GM13977 (cell line): ENCODE measurements at places on chromosomes 7 and 10.

GRCh38 chr10:48759113-48759901 is 74.6 kb downstream of the WDFY4 start:
- no peak for DNase-seq

DNA sequence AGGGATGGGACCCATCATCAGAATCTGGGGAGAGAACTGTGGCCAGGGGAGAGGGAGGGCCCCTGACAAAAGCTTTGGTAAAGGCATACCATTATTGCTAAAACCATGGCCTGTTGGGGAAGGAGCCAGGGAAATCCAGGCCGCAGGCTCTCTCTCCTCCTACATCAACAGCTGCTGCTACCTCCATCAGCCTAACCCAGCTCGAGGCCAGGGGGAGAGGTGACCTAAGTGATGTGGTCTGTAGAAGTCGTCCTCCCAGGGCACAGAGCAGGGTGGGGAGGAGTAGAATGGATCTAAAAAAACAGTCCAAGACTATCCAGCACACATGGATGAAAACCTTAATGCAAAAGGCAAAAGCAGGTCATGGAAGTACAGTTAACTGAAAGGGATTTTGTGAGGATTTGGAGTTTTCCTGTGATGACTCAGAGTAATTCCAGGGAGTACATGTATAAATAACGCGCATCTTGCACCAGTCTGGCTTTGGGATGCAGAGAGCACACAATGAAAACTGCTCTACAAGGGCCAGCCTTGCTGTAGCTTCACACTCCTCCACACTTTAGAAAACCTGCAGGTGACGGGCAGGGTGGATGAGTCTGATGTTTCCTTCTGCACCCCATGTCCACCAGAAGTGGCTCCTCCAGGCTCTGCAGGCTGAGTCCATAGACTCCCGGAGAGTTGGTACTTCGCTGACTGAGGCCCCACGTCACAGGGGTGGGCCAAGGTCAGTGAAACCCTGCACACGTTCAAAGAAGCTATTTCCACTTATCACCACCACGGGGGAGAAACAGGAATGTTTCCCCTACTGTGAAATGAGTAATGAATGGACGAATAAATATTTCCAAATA is 38.5 kb upstream of the MSMB start:
- no peak for DNase-seq

DNA sequence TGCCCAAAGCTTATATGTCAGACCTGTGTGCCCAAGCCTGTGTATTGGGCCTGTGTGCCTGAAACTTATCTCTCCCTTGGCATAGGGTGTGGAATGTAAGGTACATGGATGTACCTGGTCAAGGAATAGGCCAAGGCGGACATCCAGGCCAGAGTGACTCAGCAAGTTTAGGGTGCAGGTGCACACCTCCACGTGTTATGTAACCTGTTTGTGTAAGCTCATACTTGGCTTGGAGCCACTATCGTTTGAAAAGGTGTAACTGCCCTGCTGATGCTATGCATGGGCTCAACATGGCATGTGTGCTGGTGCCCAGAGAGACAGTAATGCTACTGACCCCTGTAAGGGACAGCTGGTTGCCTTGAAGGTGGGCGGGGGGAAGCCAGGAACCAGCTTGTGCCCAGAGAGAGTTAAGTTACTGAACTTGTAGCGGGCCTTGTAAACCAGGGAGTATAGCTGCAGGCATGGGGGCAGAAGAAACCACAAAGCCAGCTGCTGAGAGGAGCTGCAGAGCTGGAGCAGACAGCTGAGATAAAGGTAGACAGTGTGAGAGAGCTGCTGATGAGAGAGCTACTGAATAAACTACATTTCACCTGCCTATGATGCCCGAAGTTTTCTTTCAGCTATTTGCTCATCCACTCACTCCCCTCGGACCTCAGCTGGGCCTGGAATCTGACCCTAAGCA is 656.4 kb upstream of the ZWINT start:
- DNase-seq = no peak

DNA sequence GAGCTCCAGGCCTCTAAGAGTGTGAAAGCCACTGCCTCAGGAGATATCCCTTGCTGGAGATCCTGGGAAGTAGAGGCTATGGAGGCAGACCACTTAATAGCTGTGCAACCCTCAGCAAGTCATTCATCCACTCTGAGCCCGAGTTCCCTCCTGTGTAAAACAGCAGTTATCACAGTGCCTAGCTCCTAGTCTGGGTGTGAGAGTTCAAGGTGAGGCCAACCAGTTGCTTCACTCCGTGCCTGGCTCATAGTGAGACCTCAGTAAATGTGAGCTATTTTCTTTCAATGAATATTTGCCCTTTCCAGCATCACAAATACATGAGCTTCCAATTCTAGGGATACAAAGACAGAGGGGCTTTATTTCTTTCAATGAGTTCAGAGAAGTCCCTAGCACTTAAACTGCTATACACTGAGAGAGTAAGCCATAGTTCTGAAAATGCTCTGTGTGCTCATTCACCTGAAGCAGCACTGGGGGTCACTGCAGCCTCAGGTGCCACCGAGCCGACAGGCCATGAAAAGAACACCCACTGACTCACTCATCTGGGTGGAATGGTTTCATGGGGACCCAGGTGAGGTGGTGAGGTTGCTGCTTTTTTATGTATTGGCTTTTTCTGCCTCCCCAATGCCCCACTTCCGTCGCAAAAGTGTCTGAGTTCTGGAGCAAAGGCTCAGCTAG is 259.8 kb downstream of the KCNMA1 start:
- no peak for DNase-seq

DNA sequence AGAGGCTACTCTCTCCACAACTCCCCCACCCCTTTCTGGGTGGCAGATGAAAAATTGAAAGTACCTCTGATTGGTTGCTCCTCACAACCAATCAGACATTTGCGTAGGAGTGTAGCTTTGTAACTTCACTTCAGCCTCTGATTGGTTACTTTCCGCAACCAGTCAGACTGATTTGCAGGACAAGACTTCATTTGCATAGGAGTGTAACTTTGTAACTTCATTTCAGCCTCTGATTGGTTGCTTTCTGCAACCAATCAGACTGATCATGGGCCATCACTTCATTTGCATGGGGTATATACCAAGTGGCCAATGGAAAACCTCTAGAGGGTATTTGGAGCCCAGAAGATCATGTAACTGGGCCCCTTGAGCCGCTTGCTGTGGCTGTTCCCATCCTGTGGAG is 25.6 kb downstream of the CDNF start:
- no peak for DNase-seq

DNA sequence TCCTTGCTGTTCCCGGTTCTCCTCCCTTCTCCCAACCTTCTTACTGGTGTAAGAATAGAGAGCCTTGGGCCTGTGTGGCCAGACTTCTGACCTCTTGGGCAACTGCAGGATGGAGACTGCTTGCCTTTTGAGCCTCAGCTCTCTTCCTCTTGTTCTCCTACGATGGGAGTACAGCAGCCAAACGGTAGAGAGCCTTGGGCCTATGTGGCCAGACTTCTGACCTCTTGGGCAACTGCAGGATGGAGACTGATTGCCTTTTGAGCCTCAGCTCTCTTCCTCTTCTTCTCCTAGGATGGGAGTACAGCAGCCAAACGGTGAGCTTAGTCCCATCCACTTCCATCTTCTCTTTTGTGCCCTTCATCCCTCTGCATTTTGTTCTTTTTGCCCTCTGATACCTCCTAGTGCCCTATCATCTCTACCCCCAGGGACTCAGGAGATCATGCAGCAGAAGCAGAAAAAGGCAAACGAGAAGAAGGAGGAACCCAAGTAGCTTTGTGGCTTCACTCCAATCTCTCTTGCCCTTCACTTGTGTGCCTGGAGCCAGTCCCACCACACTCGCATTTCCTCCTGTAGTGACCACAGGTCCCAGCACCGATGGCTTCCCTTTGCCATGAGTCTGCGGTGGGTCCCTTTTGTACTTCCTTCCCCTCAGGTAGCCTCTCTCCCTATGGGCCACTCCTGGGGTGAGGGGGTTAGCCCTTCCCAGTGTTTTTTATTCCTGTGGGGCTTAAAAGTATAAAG is 15.3 kb downstream of the SLC25A13 start:
- DNase-seq = no peak

DNA sequence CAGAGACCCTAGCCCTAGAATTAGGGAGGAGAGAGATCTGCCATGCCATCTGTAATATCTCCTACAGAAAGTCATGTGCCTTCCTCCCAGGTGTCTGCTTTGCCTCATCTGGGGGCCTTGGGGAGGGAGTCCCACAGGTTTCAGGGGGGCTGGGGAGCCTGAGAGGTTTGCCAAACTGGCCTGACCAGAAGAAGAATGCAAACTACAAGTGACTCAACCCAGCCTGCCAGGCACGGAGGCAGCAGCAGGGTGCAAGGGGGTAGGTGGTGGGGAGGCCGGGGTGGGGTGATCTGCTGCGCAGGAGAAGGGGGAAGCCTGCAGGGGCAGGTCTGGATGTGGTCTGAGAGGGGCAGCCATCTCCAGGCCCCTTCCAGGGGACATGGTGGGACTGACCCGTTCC is 9.6 kb upstream of the TRIM8 start:
- no peak for DNase-seq

DNA sequence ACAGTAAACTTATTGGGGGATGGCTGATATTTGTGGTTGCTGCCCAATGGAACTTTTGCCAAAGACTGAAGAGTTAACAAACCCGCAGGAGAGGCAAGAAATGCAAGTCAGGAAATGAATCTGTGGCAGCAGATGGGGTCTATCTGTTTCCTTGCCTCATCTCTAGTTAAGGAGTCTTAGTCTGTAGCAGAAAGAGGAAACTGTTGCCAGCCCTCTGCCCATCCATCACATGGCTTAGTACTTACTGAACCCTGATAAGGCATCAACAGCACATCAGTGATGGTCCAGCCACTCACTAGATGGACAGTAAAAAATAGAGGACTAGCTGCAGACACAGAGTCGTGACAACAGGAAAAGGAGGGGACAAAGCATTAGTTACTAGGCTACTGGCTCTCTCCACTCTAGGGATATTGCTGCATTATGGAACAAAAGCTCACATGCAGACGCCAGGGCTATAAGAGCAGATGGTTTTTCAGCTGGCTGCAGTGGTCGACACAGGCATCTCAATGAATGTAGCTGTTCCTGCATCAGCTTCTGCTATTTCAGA is 614.7 kb downstream of the PARD3 start:
- no peak for DNase-seq

DNA sequence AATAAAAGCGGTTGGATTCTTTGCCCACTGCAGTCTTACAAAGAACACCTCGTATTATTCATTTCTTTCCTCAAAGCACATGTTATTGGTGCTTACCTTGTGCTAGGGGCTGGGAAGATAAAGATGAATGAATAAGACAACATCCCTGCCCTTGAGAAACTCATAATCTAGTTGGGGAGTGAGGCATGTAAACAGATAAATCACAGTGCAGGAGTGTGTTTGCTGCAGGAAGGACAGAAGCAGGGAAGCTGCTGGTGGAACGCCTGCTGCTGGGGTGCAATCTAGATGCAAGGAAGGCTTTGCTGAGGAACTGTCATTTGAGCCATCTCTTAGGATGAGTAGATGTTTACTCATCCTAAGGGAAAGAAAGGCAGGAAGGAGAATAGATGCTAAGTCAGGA is 135.6 kb downstream of the TMEM178B start:
- no peak for DNase-seq

- no peak for DNase-seq
These were observed 53.8 kb upstream of the PCDH15 start for GRCh38 chr10:54854843-54855242.

DNA sequence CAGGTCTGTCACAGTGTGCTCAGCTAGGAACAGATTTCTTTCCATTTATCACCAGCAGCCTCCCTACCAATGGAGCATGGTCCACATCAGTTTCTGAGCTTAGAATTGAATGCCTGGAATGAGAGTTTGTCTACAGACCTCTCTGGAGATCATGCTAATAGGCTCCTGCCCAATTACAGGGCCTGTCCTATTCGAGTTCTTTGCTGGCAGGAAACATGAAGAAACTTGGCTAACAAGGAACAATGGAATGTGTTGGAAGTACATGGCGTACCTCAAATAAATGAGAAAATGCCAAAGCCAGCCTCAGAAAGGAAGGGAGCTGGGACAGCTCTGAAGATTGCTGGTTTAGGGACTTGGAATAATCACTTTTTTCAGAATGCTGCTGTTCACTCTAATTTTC is 186.0 kb upstream of the AKR1E2 start:
- no peak for DNase-seq

DNA sequence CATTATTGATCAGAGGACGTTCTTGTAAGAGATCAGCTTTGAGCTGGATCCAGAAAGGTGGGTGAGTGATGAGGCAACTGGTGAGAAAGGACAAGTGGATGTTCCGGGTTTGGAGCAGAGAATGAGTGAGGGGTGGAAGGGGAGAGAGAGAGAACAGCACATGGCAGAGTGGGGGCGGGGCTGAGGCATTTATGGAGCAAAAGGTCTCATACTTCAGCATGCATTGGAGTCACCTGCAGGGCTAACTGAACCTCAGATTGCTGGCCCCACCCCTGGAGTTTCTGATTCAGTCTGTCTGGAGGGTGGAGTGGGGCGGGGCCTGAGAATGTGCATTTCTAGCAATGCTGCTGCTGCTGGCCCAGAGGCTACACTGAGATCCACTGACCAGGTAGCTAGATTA is 71.2 kb downstream of the GOLGA7B start:
- no peak for DNase-seq

DNA sequence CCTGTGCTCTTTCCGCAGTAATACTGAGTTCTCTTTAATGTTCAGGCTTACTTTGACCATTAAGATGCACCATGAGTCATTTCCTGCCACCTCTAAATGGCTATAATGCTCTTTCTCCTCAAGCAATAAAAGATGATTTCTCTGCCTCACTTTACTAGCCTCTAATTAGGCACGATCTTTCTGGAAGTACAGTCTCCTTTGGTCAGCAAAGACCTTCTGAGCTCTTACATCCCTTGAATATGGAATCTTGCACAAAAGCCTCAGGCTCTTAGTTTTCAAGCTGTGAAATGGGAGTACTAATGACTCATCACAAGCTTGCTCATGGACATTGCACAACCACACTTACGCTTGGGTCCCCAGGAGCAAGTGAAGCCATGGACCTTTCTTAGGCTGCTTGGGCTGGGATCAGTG is 85.9 kb downstream of the FRMD4A start:
- DNase-seq = no peak

GRCh38 chr10:94405406-94405805 is 3.1 kb downstream of the TBC1D12 start:
- no peak for DNase-seq

DNA sequence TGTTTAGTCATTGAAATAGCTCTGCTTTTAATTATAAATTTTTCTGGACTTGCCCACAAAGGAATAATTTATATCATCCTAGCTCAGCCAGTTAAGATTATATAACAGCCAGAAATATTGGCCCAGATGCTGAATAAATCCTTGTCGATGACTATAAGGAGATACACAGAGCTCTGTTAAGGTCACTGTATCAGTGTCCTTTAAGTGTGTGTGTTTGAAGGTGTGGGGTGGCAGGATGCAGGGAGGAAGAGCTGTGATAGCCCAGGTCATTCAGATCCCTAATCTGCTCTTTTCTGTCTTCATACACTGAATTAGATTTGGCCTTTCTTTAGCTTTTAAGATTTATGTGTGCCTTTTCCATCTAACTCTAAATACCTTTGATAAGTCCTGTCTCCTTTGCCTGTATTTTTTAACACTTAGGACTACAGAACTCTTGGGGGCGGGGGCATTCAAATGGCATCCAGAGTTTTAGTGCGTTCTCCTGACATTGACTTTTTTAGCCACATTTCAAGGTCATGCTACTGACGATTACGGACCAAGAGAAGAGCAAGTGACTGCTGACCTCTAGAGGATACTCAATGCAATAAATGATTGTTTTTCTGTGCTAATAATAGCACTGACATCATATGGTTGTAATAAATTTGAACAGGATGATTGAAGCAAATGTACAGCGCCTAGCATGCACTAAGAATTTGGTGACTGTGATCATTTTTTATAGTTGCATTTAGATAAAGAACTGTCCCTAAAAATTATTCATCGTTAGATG is 172.3 kb downstream of the CACNB2 start:
- peak; percentile 23 for DNase-seq
